ENCODE measurements at places on chromosomes 6 and 20.

GRCh38 chr6:42762426-42762859 lies 16.5 kb upstream of the TBCC start:
- no peaks in the 10 kb centered on the region for H3K36me3 ChIP-seq
- no peak for DNase-seq
- no peaks in the 10 kb centered on the region for H3K27me3 ChIP-seq
- no peak overlapping the region for H3K27ac ChIP-seq

GRCh38 chr20:41587956-41588355 lies 30.2 kb downstream of the CHD6 start:
- H3K36me3 ChIP-seq: no peaks in the 10 kb centered on the region
- DNase-seq: no peak
- H3K4me1 ChIP-seq: no peaks in the 10 kb centered on the region
- no peaks in the 10 kb centered on the region for H3K27me3 ChIP-seq

- peaks cover 17% of the 10 kb centered on the region for H3K4me1 ChIP-seq
- no peak overlapping the region for H3K27ac ChIP-seq
- no peak for DNase-seq
- no peaks in the 10 kb centered on the region for H3K36me3 ChIP-seq
- H3K27me3 ChIP-seq: no peaks in the 10 kb centered on the region
Observed at GRCh38 chr20:10868299-10868698, 194.5 kb upstream of the JAG1 start.

DNA sequence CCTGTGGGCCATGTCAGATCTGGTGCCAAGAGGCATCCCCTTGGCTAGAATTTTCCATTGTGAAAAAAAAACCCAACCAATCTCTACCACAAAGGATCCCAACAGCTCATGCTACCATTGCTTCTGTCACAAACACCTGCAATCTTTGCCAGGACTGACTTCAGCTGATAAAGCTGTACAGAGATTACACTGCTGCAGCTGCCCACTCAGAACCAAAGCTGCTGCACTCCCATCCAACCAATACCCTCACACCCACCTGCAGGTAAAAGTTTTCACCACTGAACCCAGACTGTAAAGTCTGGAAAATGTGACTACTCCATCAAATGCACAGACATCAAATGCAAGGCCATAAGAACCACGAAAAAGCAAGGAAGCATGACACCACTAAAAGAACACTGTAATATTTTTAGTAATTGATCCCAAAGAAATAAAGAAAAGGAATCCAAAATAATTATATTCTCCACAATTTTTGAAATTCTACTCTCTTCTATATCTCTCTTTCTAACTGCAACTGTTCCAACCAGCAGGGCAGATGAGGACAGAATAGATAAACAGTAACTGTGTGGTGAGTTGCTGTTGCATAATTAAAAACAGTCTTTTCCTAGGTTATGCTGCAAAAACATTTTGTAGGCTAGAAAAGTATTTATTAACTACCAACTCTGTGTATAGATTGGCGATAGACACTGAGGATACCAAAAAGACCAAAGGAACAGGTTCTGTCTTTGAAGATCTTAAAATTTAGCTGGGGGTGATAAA lies 128.0 kb upstream of the MCHR2 start:
- H3K4me1 ChIP-seq: peaks cover 7% of the 10 kb centered on the region
- H3K36me3 ChIP-seq: no peaks in the 10 kb centered on the region
- no peak overlapping the region for H3K27ac ChIP-seq
- no peak for DNase-seq
- H3K4me3 ChIP-seq: no peak overlapping the region

- no peaks in the 10 kb centered on the region for H3K4me1 ChIP-seq
- no peak overlapping the region for H3K4me3 ChIP-seq
- no peak for DNase-seq
- H3K36me3 ChIP-seq: peaks cover 39% of the 10 kb centered on the region
Observed at GRCh38 chr6:34993213-34993612, 104.2 kb downstream of the ANKS1A start.

DNA sequence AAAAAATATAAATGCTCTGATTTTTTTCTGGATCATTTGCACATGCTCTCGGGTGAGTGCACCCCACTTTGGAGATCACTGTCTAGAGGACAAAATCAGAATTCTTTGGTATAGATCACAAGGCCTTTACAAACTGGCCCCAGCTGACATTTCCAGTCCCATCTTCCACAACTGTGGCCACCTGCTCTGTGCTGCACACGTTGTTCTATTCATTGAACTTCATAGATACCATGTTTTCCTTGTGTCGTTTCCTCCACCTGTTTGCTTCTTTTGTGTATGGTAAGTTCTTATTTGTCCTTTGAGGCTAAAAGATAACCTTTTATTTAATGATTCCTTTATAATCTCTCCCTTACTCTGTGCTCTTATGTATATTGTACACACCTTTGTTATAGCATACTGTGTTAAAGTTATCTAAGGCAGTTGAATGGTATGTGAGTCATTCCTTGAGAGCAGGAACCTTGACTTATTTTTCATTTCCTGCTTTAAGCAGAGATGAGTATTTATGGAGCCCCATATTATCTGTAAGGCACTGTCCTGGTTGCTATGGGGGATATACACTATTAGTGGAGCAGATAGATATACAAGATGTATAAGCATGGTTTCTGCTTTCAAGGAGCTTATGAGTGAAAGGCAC lies 12.0 kb upstream of the SLC17A5 start:
- no peaks in the 10 kb centered on the region for H3K4me1 ChIP-seq
- no peaks in the 10 kb centered on the region for H3K27me3 ChIP-seq
- no peak overlapping the region for H3K27ac ChIP-seq

DNA sequence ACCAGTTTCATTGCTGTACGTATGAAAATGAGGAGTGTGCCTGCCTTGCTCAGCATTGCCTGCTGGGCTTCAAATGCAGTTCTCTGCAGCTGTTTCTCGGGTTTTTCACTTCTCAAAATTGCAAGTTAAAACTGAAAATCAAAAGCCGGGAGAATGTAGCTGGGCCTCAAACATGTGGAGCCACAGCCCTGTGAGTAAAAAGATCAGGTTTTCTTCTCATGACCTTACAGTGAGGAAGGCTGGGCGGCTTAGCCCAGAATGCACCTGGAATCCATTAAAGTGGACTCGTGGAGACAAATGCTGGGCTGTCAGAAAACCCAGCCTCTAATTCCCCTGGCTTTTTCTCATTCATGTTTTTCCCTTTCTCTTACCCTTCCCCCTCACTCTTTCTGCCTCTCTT lies 34.4 kb downstream of the DSE start:
- H3K36me3 ChIP-seq: no peaks in the 10 kb centered on the region
- DNase-seq: no peak
- H3K27me3 ChIP-seq: no peaks in the 10 kb centered on the region
- peak overlapping the region; percentile 74 for H3K27ac ChIP-seq

GRCh38 chr6:155770313-155770712 lies 314.7 kb upstream of the NOX3 start:
- H3K4me3 ChIP-seq: no peak overlapping the region
- H3K4me1 ChIP-seq: no peaks in the 10 kb centered on the region
- H3K36me3 ChIP-seq: no peaks in the 10 kb centered on the region
- H3K27me3 ChIP-seq: no peaks in the 10 kb centered on the region
- no peak for DNase-seq

- H3K36me3 ChIP-seq: no peaks in the 10 kb centered on the region
- peak overlapping the region; percentile 30 for H3K4me3 ChIP-seq
- peak overlapping the region; percentile 66 for H3K27ac ChIP-seq
- H3K4me1 ChIP-seq: peaks cover 20% of the 10 kb centered on the region
Observed at GRCh38 chr6:37442416-37443215, 9.6 kb downstream of the CMTR1 start.

DNA sequence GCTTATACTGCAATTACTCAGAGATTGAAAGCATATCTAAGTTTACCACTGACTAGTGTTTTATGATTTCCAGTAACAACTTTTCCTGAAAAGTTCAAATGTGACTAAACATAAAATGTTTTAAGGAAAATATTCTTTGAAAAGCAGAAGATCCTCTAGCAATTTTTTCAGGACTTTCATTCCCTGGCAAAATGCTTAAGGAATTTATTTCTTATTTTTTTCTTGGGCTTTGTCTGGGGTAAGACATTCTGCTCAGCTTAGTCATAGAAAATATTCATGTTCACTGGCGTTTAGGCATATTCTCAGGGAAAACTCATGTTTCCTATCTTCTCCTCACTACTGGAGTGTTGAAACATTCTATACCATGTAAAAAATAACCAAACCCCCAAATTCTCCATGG lies 235.3 kb upstream of the CEP162 start:
- H3K27ac ChIP-seq: no peak overlapping the region
- H3K27me3 ChIP-seq: no peaks in the 10 kb centered on the region
- no peak overlapping the region for H3K4me3 ChIP-seq
- no peaks in the 10 kb centered on the region for H3K36me3 ChIP-seq

DNA sequence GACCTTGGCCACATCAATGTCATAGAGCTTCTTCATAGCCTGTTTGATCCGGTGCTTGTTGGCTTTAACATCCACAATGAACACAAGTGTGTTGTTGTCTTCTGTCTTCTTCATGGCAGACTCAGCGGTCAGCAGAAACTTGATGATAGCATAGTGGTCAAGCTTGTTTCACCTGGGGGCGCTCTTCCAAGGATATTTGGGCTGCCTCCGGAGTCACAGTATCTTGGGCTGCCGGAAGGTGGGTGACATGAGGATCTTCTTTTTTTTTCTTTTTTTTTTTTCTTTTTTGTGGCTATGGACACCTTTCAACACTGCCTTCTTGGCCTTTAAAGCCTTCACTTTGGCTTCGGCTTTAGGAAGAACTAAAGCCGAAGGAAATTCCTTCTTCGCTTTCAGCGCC lies 244.6 kb downstream of the GJA1 start:
- no peaks in the 10 kb centered on the region for H3K27me3 ChIP-seq
- no peak for DNase-seq
- no peaks in the 10 kb centered on the region for H3K36me3 ChIP-seq
- no peaks in the 10 kb centered on the region for H3K4me1 ChIP-seq

DNA sequence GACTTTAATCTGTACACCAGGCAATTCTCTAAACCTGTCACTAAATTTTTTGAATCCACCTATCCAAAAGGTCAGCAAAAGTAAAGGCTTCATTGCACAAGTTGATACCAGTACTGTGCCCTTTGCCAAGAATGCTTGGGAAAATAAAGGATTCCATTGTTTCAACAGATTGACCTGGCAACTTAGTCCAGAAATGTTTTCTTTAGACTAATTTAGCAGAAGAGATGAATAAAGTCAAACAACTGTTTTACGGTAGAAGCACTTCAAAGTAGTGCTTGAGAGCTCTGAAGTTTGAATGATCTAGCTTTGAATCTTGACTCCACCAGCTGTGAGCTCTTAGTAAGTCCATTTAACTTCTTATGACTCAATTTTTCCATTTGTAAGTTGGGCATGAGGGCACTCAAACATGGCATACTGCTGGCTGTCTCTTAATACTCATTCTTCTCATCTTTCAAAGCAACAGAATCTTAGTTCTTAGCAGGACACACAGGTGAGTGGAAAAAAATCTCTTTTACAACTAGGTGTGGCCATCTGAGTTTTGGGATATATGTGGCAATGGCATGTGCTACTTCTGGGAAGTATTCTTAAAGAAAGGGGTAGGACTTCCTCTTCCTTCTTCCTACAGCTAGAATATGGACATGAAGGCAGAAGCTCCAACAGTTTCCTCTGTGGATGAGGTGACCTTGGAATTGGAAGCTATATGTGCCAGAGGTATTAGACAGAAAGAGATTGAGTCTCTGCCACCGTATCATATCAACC lies 55.9 kb upstream of the LOC128125822 start:
- no peak overlapping the region for H3K4me3 ChIP-seq
- H3K4me1 ChIP-seq: no peaks in the 10 kb centered on the region
- H3K36me3 ChIP-seq: no peaks in the 10 kb centered on the region
- no peak for DNase-seq
- H3K27ac ChIP-seq: no peak overlapping the region

GRCh38 chr6:168035661-168036545 lies 38.4 kb downstream of the KIF25 start:
- no peaks in the 10 kb centered on the region for H3K27me3 ChIP-seq
- peak overlapping the region; percentile 31 for H3K4me3 ChIP-seq
- no peaks in the 10 kb centered on the region for H3K36me3 ChIP-seq
- H3K4me1 ChIP-seq: peaks cover 28% of the 10 kb centered on the region
